T-helper 17 cell (primary cell): ENCODE measurements at places on chromosomes 1 and 21.

DNA sequence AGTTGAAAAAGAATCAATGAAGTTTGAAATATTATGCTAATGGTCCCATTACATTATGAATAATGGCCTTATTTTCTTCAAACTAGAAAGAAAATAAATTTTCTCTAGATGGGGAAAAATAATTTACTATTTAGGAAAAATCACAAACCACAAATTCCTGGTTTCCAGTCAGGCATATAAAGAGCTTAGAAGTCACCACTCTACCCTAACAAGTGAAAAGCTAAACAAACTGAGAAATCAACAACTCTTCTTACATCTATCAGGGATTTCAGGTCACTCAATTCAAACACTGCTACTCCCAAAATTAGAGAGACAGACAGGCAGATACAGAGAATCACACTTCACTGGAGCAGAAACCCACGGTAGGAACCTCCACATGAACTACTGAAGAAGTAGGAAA lies 82.1 kb upstream of the LRRC7 start:
- H3K4me3 ChIP-seq = no peak overlapping the region
- no peaks in the 10 kb centered on the region for H3K4me1 ChIP-seq
- H3K36me3 ChIP-seq = no peaks in the 10 kb centered on the region
- H3K27me3 ChIP-seq = no peaks in the 10 kb centered on the region

GRCh38 chr21:33067457-33067856 lies 2.5 kb upstream of the OLIG1 start:
- no peak for DNase-seq
- no peak overlapping the region for H3K27ac ChIP-seq
- peaks cover 9% of the 10 kb centered on the region for H3K36me3 ChIP-seq
- H3K27me3 ChIP-seq = peaks cover 77% of the 10 kb centered on the region
- H3K4me3 ChIP-seq = no peak overlapping the region

- no peaks in the 10 kb centered on the region for H3K36me3 ChIP-seq
- peak overlapping the region; percentile 57 for H3K4me3 ChIP-seq
- DNase-seq = no peak
- no peaks in the 10 kb centered on the region for H3K27me3 ChIP-seq
These were observed 25.1 kb upstream of the RUNX3 start for GRCh38 chr1:24955161-24955560.

DNA sequence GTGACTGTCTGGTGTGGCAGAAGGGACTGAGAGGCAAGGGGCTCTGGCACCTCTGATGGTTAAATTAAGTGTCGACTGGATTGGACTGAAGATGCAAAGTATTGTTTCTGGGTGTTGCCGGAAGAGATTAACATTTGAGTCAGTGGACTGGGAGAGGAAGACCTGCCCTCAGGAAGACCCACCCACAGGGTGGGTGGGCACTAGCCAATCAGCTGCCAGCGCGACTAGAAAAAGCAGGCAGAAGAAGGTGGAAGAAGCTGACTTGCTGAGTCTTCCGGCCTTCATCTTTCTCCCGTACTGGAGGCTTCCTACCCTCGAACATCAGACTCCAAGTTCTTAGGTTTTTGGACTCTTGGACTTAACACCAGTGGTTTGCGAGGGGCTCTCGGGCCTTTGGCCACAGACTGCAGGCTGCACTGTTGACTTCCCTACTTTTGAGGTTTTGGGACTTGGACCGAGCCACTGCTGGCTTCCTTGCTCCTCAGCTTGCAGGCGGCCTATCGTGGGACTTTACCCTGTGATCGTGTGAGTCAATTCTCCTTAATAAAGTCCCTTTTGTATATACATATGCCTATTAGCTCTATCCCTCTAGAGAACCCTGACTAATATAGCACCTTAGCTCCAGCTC lies 79.6 kb downstream of the KAZN start:
- H3K4me3 ChIP-seq = no peak overlapping the region
- H3K4me1 ChIP-seq = peaks cover 2% of the 10 kb centered on the region
- no peaks in the 10 kb centered on the region for H3K36me3 ChIP-seq

- peaks cover 2% of the 10 kb centered on the region for H3K36me3 ChIP-seq
- peaks cover 53% of the 10 kb centered on the region for H3K27me3 ChIP-seq
- H3K27ac ChIP-seq = no peak overlapping the region
- H3K4me1 ChIP-seq = peaks cover 3% of the 10 kb centered on the region
- no peak overlapping the region for H3K4me3 ChIP-seq
These were observed 8.2 kb downstream of the ACTA1 start for GRCh38 chr1:229425564-229426159.

- H3K36me3 ChIP-seq = no peaks in the 10 kb centered on the region
- H3K4me3 ChIP-seq = no peak overlapping the region
- no peak overlapping the region for H3K27ac ChIP-seq
- no peak for DNase-seq
- H3K27me3 ChIP-seq = peaks cover 19% of the 10 kb centered on the region
These were observed 38.8 kb downstream of the HMGB4 start for GRCh38 chr1:33902486-33903209.

DNA sequence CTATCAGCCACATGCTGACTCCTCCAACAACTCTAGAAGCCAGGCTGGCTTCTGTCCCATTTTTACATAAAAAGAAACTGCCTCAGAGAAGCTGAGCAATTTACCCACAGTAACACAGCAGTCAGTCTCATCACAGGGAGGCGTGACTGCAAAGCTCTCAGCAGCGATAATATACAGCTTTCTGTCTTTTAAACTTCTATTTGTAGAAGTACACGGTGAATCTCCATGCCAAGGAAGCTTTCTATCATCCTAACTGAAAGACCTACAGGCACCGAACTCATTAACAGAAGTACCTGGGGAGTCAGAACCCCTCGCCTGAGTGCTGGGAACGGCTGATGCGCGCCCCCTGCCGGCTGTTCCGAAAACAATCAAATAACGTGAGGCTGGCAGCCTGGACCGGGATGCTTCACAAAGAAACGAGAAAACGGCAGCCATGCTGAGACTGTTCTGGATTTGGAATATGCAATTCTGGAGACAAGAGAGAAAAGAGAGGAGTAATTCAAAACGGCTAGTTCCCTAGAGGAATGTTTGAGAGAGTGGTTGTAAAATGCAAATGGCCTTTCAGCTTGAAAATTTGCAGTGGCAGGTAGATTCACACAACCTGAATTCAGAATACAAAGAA lies 43.5 kb upstream of the RAB4A start:
- no peak overlapping the region for H3K4me3 ChIP-seq
- H3K27ac ChIP-seq = peak overlapping the region; percentile 39
- peak; percentile 67 for DNase-seq
- peaks cover 8% of the 10 kb centered on the region for H3K4me1 ChIP-seq
- H3K36me3 ChIP-seq = no peaks in the 10 kb centered on the region

DNA sequence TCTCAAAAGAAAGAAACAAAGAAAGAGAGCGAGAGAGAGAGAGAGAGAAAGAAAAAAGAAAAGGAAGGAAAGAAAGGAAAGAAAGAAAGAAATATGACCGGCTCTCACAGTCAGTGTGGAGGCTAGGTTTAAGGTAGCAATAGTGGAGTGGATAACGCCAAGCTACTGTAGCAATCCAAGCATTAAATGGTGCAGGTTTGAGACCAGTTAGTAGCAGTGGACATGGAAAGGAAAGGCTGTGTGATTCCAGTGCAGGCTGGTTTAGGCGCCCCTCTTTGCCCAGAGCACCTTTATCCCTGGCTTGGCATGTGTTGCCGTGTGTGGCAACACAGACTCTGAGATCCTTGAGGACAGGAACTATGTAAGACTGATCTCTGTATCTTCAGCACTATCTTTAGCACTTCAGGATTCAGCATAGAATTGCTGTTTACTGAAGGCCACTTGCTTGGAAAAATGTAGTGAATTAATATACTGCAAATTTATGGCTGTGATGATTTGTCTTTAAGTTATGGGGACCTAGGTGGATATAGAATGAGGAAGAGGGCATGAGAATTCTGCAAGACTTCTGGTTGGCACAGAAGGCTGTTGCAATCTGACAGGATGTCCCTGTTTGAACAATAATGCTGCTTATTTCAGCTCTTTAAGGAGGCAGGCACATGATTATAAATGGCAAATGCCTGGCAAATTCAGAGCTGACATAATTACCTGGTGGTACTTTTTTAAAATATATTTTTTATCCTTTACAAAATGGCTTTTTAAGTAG lies 10.8 kb upstream of the OSBPL9 start:
- no peak overlapping the region for H3K27ac ChIP-seq
- no peak for DNase-seq
- H3K27me3 ChIP-seq = peaks cover 35% of the 10 kb centered on the region
- H3K4me1 ChIP-seq = peaks cover 4% of the 10 kb centered on the region
- H3K36me3 ChIP-seq = no peaks in the 10 kb centered on the region

DNA sequence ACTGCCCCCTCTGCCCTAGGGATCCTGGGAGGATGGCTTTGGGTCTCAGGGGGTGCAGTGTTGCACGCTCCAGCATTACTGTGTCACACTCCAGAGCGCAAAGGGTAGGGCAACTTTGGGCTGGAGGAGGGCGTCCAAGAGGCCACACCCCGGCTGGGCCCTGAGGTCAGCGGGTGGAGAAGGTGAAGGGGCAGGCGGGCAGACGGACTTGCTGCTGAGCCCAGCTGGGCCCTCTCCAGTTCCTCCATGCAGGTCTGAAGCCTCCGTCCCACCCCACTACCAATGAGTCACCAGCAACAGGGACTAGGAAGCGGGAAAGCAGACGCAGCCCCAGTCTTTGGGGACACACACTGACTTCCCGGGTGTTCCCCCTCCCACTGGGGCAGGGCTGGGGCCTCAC lies 116.0 kb downstream of the CASZ1 start:
- no peak overlapping the region for H3K27ac ChIP-seq
- no peaks in the 10 kb centered on the region for H3K36me3 ChIP-seq
- no peaks in the 10 kb centered on the region for H3K27me3 ChIP-seq
- peaks cover 22% of the 10 kb centered on the region for H3K4me1 ChIP-seq

DNA sequence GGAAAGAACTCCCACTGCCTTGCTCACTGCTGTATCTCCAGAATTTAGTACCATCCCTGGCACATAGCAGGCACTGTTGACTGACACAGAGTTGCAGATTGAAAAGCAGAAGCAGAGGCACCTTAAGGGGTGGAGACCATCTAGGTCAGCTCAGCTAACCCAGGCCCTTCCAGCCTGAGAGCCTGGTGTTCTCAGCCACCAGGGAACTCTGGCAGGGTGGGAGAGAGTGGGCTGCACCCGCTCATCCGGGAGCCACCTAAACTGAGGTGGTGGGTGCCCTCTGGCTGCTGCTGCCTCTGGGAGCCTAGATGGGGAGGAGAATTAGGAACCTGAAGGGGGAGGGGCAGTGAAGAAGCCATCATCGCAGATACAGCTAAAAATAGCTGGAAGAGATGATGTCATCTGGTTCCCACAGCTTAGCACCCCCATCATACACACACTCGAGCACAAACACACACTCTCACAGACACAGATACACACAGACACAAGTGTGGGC lies 1.5 kb upstream of the TSPAN1 start:
- H3K4me1 ChIP-seq = peaks cover 2% of the 10 kb centered on the region
- no peak overlapping the region for H3K4me3 ChIP-seq
- H3K27ac ChIP-seq = no peak overlapping the region
- DNase-seq = no peak
- H3K36me3 ChIP-seq = peaks cover 2% of the 10 kb centered on the region

DNA sequence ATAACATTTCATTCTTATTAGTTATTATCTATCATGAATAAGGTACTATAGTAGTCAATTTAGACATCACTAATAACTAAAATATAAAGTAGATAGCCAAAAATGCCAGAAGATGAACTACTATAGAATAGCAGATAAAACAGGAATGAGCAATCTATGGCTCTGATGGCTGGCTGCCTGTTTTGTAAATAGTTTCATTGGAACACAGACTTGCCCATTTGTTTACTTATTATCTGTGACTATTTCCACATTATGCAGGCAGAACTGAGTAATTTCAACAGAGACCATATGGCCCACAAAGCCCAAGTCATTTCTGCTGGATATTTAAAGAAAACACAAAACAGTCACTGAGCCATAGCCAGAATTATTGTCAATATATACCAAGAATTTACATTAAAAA lies 222.1 kb downstream of the COL24A1 start:
- H3K36me3 ChIP-seq = no peaks in the 10 kb centered on the region
- H3K27ac ChIP-seq = no peak overlapping the region
- no peak overlapping the region for H3K4me3 ChIP-seq
- no peaks in the 10 kb centered on the region for H3K4me1 ChIP-seq
- no peak for DNase-seq

DNA sequence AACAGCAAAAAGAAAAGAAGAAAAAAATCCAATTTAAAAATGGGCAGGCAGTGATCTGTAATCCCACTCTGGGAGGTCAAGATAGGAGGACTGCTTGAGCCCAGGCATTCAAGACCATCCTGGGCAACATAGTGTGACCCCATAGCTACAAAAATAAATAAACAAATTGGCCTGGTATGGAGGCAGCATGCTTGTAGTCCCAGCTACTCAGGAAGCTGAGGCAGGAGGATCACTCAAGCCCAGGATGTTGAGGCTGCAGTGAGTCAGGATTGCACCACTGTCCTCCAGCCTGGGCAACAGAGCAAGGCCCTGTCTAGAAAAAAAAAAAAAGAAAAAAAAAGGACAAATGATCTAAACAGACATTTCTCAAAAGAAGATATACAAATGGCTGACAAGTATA lies 99.6 kb downstream of the EIF4G3 start:
- no peaks in the 10 kb centered on the region for H3K27me3 ChIP-seq
- H3K36me3 ChIP-seq = peaks cover 5% of the 10 kb centered on the region
- peaks cover 13% of the 10 kb centered on the region for H3K4me1 ChIP-seq

- H3K4me3 ChIP-seq = no peak overlapping the region
- peaks cover 16% of the 10 kb centered on the region for H3K4me1 ChIP-seq
These were observed 11.2 kb upstream of the GSTM4 start for GRCh38 chr1:109644670-109645069.

GRCh38 chr21:14040386-14040785 lies 170.4 kb downstream of the LIPI start:
- H3K4me3 ChIP-seq = no peak overlapping the region
- H3K27me3 ChIP-seq = no peaks in the 10 kb centered on the region
- H3K27ac ChIP-seq = no peak overlapping the region
- no peaks in the 10 kb centered on the region for H3K4me1 ChIP-seq
- H3K36me3 ChIP-seq = no peaks in the 10 kb centered on the region
- no peak for DNase-seq

DNA sequence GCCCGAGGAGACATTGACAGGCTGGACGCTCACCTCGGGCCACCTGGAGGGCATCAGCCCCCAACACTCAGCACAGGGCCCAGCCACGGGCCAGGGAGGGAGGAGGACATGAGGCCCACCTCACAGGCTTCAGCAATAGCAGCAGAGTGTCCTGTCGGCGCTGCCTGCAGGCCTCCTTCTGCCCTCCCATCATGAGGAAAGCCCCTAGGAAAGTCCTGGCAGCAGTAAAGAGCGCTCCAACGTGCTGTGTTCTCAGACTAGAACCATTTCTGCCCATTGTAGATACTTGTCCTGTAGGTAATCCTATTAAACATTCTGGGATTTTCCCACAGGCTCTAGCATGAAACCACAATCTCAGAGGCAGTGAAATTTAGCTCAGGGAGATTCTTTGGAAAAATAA lies 62.0 kb upstream of the GALNT2 start:
- H3K27me3 ChIP-seq = peaks cover 47% of the 10 kb centered on the region
- no peaks in the 10 kb centered on the region for H3K4me1 ChIP-seq
- H3K4me3 ChIP-seq = no peak overlapping the region
- no peaks in the 10 kb centered on the region for H3K36me3 ChIP-seq

- DNase-seq = no peak
- no peak overlapping the region for H3K27ac ChIP-seq
- no peak overlapping the region for H3K4me3 ChIP-seq
- no peaks in the 10 kb centered on the region for H3K27me3 ChIP-seq
- peaks cover 23% of the 10 kb centered on the region for H3K4me1 ChIP-seq
These were observed 513 bp downstream of the MGST3 start for GRCh38 chr1:165631342-165632151.

GRCh38 chr1:147272042-147272441 lies 29.6 kb downstream of the CHD1L start:
- H3K27me3 ChIP-seq = no peaks in the 10 kb centered on the region
- H3K27ac ChIP-seq = no peak overlapping the region
- no peak for DNase-seq
- H3K36me3 ChIP-seq = peaks cover 8% of the 10 kb centered on the region
- H3K4me1 ChIP-seq = peaks cover 15% of the 10 kb centered on the region
- H3K4me3 ChIP-seq = no peak overlapping the region
